ENCODE measurements at places on chromosomes 6 and 20.
A peak's percentile ranks its signal among the peaks of the same experiment; 100 is the strongest.

GRCh38 chr6:130968476-130968875 is 94.6 kb downstream of the EPB41L2 start:
- no peak for DNase-seq

DNA sequence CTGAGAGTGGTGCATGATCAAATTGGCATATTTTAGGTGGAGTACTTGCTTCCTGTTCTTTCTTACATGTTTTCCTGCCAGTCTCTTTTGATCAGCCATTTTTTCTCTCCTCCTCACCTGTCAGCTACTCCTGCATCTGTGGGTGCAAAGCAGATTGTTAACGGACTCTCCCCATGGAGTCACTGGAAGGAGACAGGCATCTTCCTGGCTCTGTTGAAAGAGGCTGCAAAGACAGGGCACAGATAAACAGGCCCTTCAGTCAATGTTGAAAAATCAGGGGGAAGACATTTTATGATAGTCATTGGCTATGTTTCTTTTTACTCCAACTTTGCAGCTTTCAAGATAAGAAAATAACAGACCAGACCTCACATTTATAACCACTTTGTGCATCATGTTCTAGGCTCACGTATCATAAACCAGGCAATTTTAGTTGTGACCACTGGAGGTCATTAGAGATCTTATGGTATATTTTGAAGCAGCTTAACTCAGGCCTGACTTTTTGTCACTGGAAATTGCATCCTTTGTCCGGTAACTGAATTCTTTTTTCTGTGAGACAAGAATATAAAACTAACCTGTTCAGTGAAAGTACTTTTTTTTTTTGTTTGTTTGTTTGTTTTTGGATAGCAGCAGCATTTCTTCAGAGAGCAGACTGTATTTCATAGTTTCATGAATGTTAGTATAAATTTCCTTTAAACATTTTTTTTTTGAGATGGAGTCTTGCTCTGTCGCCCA is 20.1 kb downstream of the ECT2L start:
- peak; percentile 46 for DNase-seq

DNA sequence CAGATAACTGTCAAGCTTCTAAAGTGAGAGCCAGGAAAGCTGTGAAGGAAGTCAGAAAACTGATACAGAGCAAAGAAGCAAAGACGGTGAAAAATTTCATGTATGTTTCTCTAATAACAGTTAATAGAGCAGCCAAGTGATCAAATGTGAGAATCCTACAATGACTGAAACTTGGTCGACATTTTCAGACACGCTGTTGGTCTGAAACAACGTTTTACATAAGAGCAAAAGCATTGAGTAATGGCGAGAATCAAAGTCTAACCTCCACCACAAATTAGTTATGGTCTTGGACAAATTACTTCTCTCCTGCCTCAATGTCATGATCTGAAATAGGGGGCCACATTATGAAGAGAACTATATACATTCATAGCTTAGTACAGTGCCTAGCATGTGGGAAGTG is 3.3 kb downstream of the MKKS start:
- DNase-seq = no peak

DNA sequence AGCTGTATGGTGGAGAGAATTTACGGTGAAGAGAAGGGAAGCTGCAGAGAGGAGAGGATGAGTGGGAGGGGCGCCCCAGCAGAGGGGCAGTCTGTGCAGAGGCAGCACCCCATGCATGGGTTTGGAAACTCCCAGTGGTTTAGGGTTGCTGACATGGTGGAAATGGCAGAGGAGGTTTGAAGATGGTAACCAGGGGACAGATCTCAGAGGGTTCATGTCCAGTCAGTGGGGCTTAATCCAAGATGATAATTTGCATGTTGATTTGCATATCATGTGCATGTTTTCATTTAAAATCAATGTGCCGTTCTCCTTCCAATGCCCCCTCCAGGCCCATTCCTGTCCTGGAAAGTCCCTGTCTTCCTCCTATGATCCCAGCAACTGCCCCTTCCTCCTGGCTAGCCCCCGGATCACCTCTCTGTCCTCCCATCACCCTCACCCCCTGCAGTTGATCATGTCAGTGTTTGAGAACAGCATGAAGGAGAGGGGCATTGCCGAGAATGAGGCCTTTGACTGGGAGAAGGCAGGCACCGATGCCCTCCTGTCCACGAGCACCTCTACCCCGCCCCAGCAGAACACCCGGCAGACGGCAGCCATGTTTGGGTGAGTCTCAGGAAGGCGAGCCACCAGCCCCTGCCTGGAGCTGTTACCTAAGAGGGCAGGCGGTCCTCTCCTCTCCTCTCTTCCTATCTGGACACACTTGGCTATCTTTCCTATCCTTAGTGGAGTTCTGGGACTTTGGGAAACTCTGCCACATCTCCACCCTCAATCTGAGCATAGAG is 14.3 kb downstream of the TTBK1 start:
- no peak for DNase-seq

DNA sequence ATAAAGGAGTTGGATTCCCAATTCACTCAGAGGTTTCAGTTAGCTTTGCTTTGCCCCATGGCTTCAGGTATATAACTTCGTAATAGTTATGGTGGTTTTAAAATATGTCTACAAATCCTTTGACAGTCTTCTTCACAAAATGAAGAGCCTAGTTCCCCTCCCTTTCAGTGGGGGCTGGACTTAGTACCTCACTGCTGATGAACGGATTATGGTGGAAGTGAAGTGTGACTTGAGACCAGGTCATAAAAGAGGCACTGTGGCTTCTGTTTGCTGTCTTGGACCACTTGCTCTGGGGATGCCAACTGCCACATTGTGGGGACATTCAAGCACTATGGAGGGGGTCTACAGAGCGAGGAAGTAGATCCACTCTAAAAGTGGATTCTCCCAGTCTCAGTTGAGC is 47.5 kb upstream of the NUP153 start:
- no peak for DNase-seq

All from AG08396 (cell line).